ENCODE measurements at places on chromosomes 11 and 22. TPM values are rescaled to one million over a fixed set of nuclear protein-coding genes. Genes with fewer than 3 reads are reported as not detected.

DNA sequence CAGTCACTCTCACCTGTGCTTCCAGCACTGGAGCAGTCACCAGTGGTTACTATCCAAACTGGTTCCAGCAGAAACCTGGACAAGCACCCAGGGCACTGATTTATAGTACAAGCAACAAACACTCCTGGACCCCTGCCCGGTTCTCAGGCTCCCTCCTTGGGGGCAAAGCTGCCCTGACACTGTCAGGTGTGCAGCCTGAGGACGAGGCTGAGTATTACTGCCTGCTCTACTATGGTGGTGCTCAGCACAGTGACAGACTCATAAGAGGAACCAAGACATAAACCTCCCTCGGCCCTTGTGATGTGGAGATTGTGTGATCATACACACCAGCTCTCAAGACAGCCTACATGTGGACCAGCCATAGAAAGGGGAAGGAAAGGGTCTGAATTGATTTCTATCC lies 113.3 kb downstream of the ZNF280B start:
- peaks cover 4% of the 10 kb centered on the region for H3K4me1 ChIP-seq
- H3K27ac ChIP-seq: no peak overlapping the region
- H3K36me3 ChIP-seq: no peaks in the 10 kb centered on the region
- no peak overlapping the region for H3K4me3 ChIP-seq
- no peaks in the 10 kb centered on the region for H3K27me3 ChIP-seq

DNA sequence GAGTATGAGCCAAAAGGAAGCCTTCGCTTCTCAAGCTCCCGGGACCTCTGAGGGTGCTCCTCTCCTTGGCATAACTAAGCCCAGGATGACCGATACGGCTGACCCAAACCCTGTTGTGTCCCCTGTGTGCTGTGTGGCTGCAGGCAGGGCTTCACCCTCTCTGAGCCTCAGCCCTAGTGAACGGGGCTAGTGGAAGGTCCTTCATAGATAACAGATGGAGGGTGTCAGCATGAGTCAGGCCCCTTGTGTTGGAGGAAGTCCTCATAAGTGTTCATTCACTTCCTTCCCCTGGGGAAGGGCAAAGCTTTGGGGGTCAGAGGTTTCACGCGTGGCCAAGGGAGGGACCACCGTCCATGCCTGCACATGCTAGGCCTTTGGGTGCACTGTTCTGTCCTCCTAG lies 21.5 kb downstream of the SHISAL1 start:
- no peaks in the 10 kb centered on the region for H3K36me3 ChIP-seq
- no peak overlapping the region for H3K27ac ChIP-seq
- H3K4me1 ChIP-seq: no peaks in the 10 kb centered on the region
- H3K4me3 ChIP-seq: no peak overlapping the region
- H3K27me3 ChIP-seq: no peaks in the 10 kb centered on the region
- no peak for DNase-seq

- no peaks in the 10 kb centered on the region for H3K36me3 ChIP-seq
- H3K4me1 ChIP-seq: no peaks in the 10 kb centered on the region
- no peak overlapping the region for H3K4me3 ChIP-seq
- no peaks in the 10 kb centered on the region for H3K27me3 ChIP-seq
- DNase-seq: no peak
- H3K27ac ChIP-seq: no peak overlapping the region
Measured at GRCh38 chr11:30504468-30504867, 81.7 kb downstream of the MPPED2 start.

GRCh38 chr22:30116362-30117117 lies 36.3 kb downstream of the HORMAD2 start:
- no peak for DNase-seq
- H3K27me3 ChIP-seq: peaks cover 11% of the 10 kb centered on the region
- H3K4me1 ChIP-seq: no peaks in the 10 kb centered on the region
- no peak overlapping the region for H3K4me3 ChIP-seq
- no peaks in the 10 kb centered on the region for H3K36me3 ChIP-seq
- no peak overlapping the region for H3K27ac ChIP-seq

DNA sequence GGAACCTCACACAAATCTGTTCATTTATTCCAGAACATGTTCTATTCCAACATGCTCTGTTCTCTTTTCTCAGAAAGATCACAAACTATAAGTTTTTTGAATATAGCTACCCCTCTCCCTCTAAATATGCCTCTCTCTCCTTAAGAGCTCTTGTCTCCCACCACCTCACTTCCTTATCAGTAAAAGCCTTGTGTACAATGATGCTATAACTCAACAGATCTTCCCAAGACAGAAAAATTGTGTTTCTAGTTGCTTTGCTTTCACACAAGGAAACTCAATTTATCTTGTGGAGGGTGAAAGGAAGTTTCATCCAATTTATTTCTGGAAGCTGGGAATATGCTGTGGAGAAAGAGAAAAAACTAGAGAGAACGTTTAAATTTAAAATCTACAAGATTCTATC lies 64.4 kb downstream of the FAM76B start:
- H3K4me1 ChIP-seq: peaks cover 3% of the 10 kb centered on the region
- H3K4me3 ChIP-seq: no peak overlapping the region
- no peak for DNase-seq
- H3K36me3 ChIP-seq: no peaks in the 10 kb centered on the region
- no peak overlapping the region for H3K27ac ChIP-seq
- H3K27me3 ChIP-seq: no peaks in the 10 kb centered on the region

GRCh38 chr11:56841210-56841810 lies 92.8 kb upstream of the OR9G4 start:
- H3K27ac ChIP-seq: no peak overlapping the region
- peaks cover 6% of the 10 kb centered on the region for H3K27me3 ChIP-seq
- H3K4me1 ChIP-seq: no peaks in the 10 kb centered on the region
- no peaks in the 10 kb centered on the region for H3K36me3 ChIP-seq
- no peak overlapping the region for H3K4me3 ChIP-seq
- DNase-seq: peak; percentile 48

DNA sequence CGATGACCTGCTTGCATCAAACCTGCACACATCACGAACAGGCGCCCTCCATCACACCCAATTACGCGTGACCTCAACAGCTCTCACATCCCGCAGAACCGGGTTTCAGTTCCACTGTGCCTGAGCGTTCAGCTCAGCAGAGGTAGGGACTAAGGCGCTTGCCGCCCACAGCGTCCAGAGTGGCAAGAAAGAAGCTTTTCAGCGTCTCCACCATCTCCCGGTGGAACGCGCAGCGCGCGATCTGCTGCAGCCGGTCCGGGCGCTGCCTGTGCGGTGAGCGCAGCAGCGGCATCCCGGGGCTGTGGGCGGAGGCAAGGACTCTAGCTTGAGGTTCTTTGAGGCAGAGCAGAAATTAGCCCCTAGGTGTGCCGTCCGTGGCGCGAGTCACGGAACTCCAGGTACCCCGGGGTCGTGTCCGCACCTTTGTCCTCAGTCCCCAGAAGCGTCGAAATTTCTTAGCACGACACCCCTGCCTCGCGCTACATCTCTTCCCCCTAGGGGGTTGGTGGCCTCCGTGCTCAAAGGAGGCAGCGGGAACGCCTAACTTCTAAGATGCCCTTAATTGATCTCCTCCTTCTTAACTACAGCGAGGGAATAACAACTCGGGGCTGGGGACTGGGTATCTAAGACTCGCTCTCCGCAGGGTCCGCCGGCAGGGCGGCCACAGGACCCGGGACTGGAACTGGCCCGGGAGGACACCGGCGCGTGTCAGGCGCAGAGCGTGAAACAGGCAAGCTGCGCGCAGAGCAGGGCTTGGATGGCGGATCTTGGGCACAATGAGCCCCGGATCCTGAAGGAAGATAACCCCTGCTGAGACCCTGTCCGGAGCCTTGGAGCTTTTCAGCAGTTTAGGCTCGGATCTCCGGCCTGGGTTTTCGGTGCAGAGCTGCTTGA lies 1.7 kb upstream of the CALCA start:
- peaks cover 61% of the 10 kb centered on the region for H3K27me3 ChIP-seq
- no peaks in the 10 kb centered on the region for H3K36me3 ChIP-seq
- H3K4me3 ChIP-seq: peak overlapping the region; percentile 36
- H3K4me1 ChIP-seq: peaks cover 5% of the 10 kb centered on the region
- no peak for DNase-seq
- no peak overlapping the region for H3K27ac ChIP-seq

- no peaks in the 10 kb centered on the region for H3K27me3 ChIP-seq
- peaks cover 33% of the 10 kb centered on the region for H3K4me1 ChIP-seq
- no peak overlapping the region for H3K4me3 ChIP-seq
- H3K36me3 ChIP-seq: no peaks in the 10 kb centered on the region
Measured at GRCh38 chr22:28710107-28710506, 30.5 kb upstream of the TTC28 start.

DNA sequence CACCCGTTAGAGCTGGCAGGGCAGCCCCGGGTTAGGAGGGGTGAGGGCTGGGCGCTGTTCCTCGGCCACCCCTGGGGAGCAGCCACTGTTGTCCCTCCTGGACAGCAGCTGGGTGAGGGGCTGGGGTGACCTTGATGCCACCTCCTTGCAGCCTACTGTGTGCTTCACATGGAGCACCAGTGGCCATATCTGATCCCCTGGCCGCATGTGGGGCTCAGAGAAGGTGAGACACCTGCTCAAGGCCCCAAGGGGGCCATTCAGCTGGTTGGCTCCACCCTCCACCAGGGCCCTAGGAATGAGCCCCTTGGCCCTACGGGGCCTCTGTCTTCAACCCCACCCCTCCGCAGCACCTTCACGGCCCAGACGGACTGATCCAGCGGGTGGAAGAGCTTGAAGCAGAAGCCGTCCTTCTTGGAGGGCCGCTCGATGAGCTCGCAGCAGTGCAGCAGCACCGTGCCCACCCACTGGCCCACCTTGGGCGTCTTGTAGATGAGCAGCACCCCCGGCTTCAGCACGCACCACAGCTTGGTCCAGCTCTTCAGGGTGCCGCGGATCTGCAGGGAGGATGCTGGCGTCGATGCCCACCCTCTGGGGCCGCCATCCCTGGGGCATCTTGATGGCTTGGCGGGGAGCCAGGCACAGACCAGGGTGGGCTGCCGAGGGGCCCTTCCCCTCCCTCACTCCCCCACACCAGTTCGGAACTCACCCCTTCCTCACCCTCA lies 44.9 kb downstream of the OSBPL5 start:
- no peak for DNase-seq
- no peaks in the 10 kb centered on the region for H3K27me3 ChIP-seq
- peaks cover 8% of the 10 kb centered on the region for H3K4me1 ChIP-seq
- H3K27ac ChIP-seq: no peak overlapping the region

Gene APOBEC3H
- not detected for total RNA-seq

Gene GGTLC3
- not detected for total RNA-seq

Gene VSIG2
- total RNA-seq: not detected

Gene MSANTD4
- 16.9 TPM for total RNA-seq

Gene GNAZ
- 6.3 TPM for total RNA-seq

Gene CHRM1
- 3.0 TPM for total RNA-seq
